Stimulated activated CD4-positive, alpha-beta T cell treated with anti-CD3 and anti-CD28 coated beads, Interleukin-1b, Interleukin-23, amount 100 ng/mL, for 24 hours (primary cell): ENCODE measurements at places on chromosomes 3 and 15.

GRCh38 chr3:114242947-114243346 lies 5.6 kb upstream of the ZNF80 start:
- no peak for DNase-seq

- DNase-seq = no peak
Measured at GRCh38 chr3:152121270-152121636, 147.5 kb upstream of the MBNL1 start.

GRCh38 chr3:135231737-135232136 lies 436.7 kb downstream of the EPHB1 start:
- no peak for DNase-seq

DNA sequence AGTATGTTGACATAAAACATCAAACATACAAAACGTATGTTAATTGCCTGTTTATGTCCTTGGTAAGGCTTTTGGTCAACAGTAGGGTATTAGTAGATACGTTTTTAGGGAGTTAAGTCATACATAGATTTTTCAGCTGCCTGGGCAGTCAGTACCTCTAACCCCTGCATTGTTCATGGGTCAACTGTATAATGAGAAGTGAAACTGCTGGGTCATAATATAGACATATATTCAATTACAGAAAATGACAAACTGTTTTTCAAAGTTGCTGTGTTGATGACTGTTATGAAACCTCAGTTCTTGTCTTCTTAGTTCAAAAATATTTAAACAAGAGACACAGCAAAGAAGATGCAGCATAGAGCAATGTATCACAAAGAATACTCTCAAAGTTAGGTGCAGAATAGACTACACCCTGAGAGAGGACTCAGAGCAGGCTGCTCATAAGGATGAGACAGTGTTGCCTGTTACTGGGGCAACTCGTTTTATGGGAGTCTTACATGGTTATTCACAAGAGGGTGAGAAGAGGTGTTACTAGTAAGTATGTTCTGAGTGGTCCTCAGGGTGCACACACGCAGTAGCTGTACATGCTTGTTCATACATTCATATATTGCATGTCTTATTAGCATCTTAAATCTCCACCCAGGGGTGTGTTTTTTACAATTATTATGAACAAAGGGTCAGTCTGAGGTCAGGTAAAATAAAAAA lies 53.1 kb upstream of the ADAMTS17 start:
- no peak for DNase-seq

- no peak for DNase-seq
Measured at GRCh38 chr15:62112616-62113593, 46.1 kb downstream of the C2CD4A start.

- no peak for DNase-seq
Measured at GRCh38 chr3:168540726-168541125, 445.0 kb upstream of the GOLIM4 start.

DNA sequence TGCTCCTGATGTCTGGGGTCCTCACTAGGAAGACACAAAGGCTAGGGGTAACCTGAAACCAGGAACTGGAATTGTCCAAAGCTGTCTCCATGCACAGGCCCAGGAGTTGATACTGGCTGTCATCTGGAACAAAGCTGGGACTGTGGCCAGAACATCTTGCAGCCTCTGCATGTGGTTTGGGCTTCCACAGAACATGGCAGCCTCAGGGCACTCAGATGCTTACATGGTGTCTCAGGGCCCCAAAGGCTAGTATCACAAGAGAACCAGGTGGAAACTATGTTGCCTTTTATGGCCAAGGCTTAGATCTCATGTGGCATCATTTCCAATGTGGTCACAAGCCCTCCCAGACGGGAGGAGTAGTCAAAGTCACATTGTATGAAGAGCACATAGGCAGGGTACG lies 335.2 kb upstream of the TRIM42 start:
- DNase-seq = no peak

DNA sequence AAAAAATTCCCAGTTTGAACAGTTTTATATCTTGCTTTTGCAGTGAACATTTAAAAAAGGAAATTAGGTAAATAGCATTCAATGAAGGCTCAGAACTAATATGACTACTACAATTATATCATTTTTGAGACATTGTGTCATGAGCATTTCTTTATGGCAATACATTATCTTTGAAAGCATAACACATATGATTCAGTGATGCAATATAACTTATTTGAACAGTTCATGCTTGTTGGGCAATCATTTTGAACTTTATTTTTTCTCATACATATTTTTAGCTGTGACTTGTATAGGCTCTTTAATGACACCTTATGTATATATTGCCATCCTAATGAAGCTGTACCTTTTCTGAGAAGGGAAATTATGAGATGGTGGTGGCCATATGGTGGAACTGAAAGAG lies 828.6 kb upstream of the NR2F2 start:
- no peak for DNase-seq

DNA sequence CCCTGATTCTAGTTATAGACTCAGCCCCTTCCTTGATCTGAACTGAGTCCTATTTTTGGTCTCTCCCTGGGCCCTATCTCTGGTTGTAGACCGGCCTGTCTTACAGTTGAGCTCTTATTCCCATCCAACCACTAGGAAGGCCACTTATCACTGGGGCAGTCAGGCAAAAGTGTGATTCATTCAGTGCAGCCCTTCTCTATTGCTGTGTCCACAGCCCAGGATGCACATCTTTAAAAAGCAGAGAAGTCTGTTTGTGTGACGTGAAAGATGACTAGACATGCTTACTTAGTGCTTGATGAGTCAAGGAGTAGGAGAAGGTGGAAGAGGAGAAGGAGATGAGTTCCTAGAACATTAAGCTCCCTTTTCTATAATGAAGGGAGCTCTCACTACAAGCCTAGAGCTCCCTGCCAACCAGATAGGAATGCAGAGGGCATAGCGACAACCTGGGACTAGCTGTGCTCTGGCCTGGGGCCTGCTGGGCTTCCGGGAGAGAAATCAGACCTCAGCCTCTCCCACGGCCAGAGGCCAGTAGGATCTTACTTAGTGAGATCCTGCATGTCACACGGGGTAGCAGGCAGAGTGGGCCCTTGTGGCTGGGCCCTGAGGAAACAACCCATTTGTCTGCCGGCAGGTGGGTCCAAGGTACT lies 25.7 kb downstream of the INSYN1 start:
- no peak for DNase-seq

DNA sequence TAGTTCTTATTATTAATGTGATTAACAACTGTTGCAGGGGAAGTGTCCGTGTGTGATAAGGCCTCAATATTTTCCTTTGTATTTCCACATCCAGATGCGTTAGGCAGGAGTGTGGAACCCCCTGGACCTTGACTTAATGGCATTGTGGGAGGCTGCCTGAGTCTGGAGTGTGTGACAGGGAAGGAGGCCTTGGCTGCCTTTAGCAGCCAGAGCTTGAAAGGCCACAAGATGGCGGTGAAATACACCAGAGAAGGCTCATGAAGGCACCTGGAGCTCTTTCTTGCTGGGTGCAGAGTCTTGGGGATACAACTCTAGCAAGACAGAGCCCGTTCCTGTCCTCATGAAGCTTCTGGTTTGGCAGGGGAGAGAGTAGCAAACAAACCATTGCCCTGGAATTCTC lies 36.9 kb downstream of the POLR2M start:
- DNase-seq = no peak

DNA sequence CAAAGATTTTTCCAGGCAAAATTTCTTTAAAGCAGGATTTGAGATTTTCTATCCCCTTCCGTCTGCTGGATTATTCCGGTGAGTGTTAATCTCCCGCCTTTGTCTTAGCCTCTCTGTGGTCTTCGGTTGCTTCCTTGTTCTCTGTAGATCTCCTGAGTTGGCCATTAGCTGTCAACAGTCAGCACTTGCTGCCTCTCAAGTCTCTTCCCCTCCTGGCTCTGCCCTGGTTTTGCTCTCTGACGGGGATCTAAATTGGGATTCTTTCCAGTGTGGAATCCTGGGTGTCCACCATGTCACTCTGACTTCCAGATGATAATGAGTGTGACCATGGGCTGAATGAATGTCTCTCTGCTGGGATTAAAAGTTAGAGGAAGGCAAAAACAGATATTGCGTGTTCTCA lies 121.5 kb downstream of the IGF1R start:
- DNase-seq = no peak

GRCh38 chr15:26191193-26191592 lies 328.1 kb upstream of the ATP10A start:
- DNase-seq = no peak

GRCh38 chr15:28080386-28080785 lies 18.7 kb downstream of the OCA2 start:
- DNase-seq = no peak

DNA sequence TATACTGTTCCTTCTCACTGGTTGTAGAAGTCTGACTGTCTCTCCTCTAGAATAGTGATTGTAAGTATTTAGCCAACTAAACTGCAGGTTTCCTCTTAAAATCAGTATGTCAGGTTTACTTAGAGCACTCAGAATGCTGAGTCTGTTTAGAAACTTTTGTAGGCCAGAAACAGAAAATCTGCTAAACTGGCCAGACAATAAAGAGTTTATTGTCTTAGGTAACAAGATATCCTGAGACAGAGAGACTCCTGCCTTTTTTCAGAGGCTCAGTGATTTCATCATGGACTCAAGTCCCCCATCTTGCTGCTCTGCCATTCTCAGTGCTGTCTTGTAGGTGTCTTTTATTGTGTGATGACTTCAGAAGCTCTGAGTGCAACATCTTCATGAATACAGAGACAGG lies 279.0 kb downstream of the MFSD1 start:
- DNase-seq = no peak

DNA sequence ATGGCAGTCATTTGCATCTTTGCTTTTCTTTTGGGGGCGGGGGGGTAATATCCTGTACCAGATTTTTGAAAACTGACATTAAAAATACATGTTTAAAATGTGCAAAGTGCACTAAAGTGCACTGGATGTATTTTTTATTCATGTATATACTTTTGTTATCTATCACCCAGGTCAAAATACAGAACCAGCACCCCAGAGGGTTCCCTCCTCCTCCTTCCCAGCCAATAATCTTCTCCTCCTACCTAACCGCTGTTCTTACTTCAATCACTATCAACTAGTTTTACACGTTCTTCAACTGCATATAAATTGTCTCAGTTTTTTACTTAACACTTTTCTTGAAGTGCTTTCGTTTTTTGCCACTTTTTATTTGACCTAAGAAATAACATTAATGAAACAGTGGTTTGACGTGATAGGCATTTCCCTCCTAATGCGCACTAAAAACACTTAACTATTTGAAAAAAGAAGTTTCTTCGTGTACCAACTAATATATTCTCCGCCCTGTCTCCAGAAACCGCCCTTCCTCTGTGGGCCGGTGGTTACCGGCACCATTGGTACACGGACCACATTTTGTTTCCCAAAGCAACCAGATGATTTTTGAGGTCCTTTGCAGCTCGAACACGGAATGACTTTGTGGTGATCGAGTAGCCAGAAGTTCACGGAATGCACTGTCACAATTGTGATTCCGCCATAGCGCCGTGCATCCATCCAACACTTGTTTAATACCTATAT lies 836 bp upstream of the AKAP13 start:
- DNase-seq = peak; percentile 12

DNA sequence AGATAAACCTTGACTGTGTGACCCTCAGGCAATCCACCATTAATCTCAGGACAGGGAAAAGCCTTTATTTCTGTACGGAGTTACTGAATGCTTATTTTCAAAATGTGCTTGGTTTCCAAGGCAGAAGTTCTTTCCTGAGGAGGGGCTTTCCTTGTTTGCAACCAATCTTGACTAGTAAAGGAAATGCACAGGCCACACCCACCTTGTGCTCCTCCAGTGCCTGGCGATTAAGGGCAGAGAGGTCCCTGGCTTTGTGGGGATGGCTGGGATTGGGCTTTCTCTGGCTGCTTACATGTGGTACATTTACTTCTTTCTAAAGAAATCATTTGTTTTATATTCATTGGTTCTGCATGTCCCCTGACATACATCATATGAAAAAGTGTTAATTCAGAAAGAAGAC lies 47.8 kb downstream of the ZNF621 start:
- DNase-seq = no peak

- DNase-seq = no peak
Measured at GRCh38 chr15:69145694-69146492, 14.5 kb upstream of the GLCE start.

DNA sequence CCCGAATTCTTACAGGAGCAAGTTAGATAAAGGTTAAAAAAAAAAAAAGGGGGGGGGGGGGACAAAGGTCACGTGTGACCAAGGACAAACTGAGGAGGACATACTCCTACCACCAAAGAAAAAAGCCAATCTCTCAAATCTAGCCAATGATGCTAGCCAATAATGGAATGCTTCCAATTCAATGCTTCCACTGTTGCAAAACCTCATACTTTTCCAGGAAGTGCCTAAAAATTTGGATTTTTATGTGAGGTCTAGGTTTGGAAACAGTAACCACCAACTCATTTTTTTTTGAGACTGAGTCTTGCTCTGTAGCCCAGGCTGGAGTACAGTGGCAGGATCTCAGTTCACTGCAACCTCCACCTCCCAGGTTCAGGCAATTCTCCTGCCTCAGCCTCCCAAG lies 11.4 kb downstream of the MSL2 start:
- no peak for DNase-seq
